ENCODE measurements at places on chromosomes 13 and 19. TPM values are rescaled to one million over a fixed set of nuclear protein-coding genes. Genes with fewer than 3 reads are reported as not detected.

CUL4A gene
- total RNA-seq, result 112 TPM

ACP7 gene
- total RNA-seq, result not detected

DNA sequence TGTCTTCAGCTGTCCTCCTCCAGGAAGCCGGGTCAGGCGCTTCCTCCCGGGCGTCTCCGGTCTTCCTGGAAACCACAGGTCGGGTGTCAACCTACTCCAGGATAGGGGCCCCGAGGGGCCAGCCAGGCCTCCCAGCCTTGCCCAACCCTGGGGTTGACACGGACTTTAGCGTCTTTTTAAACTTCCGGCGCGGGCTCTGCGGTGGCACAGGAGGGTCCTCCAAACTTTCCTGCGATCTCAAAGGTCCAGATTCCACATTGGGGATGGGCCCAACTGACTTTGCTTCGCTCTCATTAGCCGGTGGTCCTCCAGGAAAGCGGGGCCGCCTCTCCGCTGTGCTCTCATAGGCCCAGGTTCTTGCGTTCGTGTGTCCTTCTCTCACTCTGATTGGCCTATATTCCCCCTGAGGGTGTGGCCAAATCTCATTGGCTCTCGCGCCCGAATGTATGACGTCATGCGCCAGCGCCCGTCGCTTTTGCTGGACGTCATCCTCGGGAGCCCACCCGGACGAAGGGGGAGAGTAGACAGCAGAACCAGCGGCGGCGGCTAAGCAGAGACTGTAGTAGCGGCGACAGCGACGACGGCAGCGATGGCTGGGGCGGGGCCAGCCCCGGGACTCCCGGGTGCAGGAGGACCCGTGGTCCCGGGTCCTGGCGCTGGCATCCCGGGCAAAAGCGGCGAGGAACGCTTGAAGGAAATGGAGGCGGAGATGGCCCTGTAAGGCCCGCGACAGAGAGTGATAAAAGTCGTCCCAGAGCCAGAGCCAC lies at the start of gene RBM42:
Gene RBM42, plus strand, starts transcription at position 472 of the 767 bp plus-strand sequence. Its CDS starts 118 bp downstream, at position 590.
- peaks cover 17% of the 10 kb centered on the region for H3K4me1 ChIP-seq
- peak within 1 kb of the TSS; percentile 92 for H3K4me3 ChIP-seq

DNA sequence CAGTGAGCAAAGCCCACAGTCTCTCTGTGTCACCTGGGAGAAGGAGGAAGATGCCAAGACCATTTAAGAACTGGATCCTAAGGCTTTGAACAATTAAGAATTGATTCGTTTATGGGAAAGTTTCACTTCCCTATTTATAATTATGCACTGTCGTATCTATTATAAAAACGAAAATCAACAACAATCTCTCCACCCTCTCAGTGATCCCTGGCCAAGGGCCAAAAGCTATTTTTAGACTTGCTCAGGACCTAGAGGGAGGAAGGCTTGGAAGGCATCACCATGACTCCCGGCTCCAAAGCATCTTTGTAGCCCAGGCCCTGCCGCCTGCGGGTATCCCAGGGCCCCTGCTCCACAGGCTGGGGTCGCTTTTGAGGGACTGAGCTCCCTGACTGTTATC lies 1.3 kb downstream of the RHPN2 start:
- no peak for DNase-seq
- H3K4me3 ChIP-seq, result peak overlapping the region; percentile 69
- no peaks in the 10 kb centered on the region for H3K27me3 ChIP-seq

DNA sequence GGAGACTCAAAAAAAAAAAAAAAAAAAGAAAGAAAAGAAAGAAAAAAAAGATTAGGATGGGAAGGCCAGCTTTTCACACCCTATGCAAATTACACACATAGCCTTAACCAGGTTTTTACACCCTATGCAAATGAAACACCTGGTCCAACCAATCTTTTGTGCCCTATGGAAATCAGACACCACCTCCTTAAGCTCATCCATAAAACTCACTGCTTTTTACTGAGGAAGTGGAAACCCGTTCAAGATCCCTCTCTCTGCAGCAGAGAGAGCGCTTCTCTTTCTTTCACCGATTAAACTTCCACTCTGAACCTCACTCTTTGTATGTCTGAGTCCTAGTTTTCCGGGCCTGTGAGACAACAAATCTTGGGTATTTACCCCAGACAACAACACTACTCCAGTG lies 25.3 kb upstream of the HOMER3 start:
- no peaks in the 10 kb centered on the region for H3K27me3 ChIP-seq
- H3K36me3 ChIP-seq, result no peaks in the 10 kb centered on the region
- DNase-seq, result no peak

TRIM13 gene
- total RNA-seq, result 24.4 TPM

DNA sequence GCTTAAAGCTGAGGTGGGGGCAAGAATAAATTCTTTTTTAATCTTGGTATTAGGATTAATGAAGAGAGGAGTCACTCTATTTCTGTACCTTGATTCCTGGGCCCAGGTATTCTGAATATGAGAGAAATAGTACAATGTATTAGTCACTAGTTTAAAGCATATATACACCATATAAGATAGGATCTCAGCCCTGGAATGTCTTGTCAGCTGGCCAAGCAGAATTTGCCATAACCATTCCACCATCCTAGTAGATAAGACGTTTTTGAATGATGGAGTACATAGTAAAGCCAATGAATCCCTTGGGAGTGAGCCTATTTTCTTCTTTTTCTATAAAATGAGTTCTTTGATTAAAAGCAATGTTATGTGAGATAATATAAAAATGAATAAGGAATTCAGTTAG lies 55.6 kb downstream of the UFM1 start:
- no peak overlapping the region for H3K27ac ChIP-seq
- H3K4me1 ChIP-seq, result no peaks in the 10 kb centered on the region
- H3K36me3 ChIP-seq, result no peaks in the 10 kb centered on the region
- H3K4me3 ChIP-seq, result no peak overlapping the region
- no peak for DNase-seq

GRCh38 chr13:107865643-107866031 lies 349.7 kb downstream of the LIG4 start:
- no peaks in the 10 kb centered on the region for H3K36me3 ChIP-seq
- peaks cover 29% of the 10 kb centered on the region for H3K4me1 ChIP-seq
- peak overlapping the region; percentile 62 for H3K4me3 ChIP-seq
- DNase-seq, result no peak

DNA sequence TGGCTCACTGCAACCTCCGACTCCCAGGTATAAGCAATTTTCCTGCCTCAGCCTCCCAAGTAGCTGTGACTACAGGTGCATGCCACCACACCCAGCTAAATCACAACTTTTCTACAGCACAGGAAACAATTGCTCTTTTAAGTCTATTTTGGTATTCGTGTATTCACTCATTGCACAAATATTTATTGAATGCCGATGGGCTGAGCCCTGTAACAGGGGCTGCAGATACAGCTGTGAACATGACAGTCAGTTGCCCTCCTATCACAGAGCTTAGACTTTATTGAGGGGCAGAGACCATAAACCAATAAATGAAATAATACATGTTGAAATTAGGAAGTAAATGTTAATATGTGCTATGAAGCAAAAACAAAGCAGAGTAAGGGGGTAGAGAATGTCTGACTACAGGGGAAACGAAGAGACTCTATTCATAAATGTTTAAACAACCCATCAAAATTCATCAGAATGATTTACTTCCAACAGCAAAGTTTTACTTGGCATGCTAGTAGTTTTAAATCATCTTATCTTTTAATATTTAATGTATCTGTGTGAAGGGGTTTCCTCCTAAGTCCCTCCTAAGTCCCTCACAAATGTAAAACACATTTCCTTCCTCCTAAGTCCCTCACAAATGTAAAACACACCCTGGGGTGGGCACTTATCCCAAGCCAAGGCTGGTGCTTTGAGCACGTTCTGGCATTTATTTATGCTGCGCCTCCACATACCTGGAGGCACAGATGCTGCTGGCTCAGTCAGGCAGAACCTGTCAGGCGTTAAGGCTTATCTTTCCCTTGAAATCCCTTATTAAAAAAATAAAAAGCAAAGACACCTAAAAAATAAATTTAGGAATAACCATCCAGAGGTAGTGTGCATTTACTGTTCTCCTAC lies 140.8 kb downstream of the MIPEP start:
- DNase-seq, result no peak
- H3K4me3 ChIP-seq, result no peak overlapping the region
- no peaks in the 10 kb centered on the region for H3K27me3 ChIP-seq
- no peaks in the 10 kb centered on the region for H3K36me3 ChIP-seq
- H3K4me1 ChIP-seq, result peaks cover 2% of the 10 kb centered on the region
- no peak overlapping the region for H3K27ac ChIP-seq

DNA sequence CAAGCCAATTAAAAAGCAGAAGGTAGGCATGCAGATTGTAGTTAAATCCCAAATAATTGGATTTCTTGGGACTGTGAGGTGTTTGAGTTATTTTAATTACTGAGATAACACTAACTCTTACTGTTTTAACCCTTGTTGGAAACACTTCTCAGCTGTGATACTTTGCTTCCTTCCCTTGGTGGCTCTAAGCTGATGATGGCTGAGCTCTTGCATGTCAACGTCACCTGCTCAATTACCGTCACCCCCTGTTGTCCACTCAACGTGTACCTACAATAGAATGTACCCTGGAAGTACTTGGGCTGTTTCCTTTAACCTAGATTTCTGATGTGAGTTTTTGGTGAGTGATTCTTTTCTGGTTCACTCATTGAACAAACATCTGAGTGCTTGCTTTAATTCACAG lies 303.4 kb downstream of the SLC7A1 start:
- H3K4me1 ChIP-seq, result no peaks in the 10 kb centered on the region
- H3K27me3 ChIP-seq, result no peaks in the 10 kb centered on the region
- no peak overlapping the region for H3K27ac ChIP-seq
- no peak for DNase-seq
- H3K4me3 ChIP-seq, result no peak overlapping the region
- H3K36me3 ChIP-seq, result no peaks in the 10 kb centered on the region

DNA sequence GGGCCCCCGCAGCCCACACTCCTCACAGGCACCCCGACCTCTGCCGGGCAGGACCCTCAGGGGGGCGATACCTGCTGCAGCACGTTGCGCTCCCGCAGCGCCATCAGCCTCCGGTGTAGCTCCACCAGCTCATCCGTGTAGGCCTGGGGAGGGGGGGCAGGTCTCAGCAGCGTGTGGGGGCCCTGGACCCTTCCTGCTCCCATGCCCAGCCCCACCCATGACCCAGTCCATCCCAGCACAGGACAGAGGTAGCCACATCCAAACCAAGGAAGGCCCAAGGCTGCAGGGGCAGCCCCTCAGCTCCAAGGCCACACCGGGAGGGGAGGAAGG lies 66.5 kb downstream of the MLLT1 start:
- no peak for DNase-seq
- no peaks in the 10 kb centered on the region for H3K4me1 ChIP-seq
- no peak overlapping the region for H3K4me3 ChIP-seq

DNA sequence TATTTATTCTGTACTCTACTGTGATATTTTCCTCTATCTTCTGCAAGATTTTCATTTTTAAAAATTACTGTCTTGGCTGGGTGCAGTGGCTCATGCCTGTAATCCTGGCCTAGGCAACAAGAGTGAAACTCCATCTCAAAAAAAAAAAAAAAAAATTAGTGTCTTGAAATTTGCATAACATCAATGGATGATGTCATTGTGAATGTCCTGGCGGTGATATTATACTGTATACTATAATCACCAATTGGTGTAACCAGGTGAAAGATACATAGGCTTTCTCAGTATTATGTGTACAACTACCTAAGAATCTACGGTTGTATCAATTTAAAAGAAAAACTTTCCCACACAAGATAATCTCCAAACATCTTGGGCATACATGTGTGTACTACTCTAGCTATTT lies 15.2 kb downstream of the ZNF331 start:
- H3K27ac ChIP-seq, result no peak overlapping the region
- DNase-seq, result no peak
- no peaks in the 10 kb centered on the region for H3K36me3 ChIP-seq

DNA sequence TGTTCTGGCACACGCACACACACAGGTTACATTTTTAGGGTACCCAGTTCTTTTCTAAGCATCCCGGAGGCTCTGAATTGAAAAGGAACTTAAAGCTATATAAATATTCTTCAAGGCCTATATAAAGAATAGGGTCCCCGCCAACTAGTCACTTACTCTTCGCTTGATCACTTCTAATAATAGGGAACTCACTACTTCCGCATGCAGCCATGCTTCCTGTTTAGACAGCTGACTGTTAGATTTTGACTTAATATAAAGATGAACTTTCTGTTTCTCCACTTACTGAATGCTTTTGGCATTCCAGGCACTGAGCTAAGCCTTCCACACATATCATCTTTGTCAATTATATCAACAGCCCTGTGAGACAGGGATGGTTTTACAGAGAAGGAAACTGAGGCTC lies 259.6 kb downstream of the TSHZ3 start:
- H3K4me3 ChIP-seq, result no peak overlapping the region
- H3K27ac ChIP-seq, result no peak overlapping the region
- no peaks in the 10 kb centered on the region for H3K36me3 ChIP-seq

ZNF724 gene
- not detected for total RNA-seq

DNA sequence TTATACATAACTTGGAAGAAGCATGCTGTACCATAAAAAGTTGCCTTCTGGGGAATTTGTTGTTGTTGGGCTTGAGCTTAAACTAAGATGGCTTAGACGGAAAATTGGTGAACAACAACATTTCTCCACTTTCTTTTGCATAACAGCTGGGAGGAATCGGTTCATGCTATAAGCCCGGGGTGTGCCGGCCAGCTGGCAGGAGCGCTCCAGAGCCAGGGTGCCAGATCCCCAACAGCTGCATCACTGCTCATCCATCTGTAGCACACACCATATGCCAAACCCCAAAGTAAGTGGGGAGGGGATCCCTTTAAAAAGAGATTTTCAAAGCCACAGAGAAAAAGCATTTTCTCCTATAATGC lies 419.5 kb upstream of the ARGLU1 start:
- no peaks in the 10 kb centered on the region for H3K27me3 ChIP-seq
- H3K4me1 ChIP-seq, result peaks cover 11% of the 10 kb centered on the region
- H3K27ac ChIP-seq, result no peak overlapping the region
- no peaks in the 10 kb centered on the region for H3K36me3 ChIP-seq
- H3K4me3 ChIP-seq, result no peak overlapping the region

CERS1 gene
- total RNA-seq, result 1.7 TPM

DNA sequence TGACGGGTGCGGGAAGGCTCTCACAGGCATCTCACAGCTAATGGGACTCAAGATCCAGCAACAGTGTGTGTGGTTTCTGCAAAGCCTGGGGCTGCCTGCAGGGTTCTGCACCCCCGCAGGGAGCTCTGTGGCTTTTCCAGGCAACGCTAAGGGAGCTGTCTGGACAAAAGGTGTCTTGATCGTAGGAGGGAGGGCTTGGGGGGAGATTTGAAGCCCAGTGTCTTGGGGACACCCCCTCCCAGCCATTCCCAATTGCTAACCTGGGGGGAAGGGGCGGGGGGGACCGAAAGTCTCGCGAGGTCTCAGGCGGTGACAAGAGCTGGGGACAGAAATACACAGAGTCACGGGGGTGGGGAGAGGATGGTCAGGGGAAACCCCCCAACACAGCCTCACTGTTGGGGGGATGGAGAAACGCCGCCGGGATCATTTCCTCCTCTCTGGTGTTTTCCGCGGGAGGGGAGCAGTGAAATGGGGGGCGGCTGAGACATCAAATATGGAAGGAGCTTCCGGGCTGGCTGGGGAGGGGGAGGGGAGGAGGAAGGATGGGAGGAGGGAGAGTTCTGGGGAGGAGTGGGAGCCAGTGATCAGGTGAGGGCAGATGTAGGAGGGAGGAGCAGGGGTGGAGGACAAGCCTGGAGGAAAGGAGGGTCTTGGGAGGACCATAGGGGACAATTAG lies 13.3 kb downstream of the KCNC3 start:
- no peak for DNase-seq
- no peak overlapping the region for H3K27ac ChIP-seq
- no peaks in the 10 kb centered on the region for H3K36me3 ChIP-seq
